Stimulated activated CD4-positive, alpha-beta T cell treated with anti-CD3 and anti-CD28 coated beads, Interleukin-2, amount 100 ng/mL, for 24 hours (primary cell): ENCODE measurements at places on chromosomes 1 and 21.

DNA sequence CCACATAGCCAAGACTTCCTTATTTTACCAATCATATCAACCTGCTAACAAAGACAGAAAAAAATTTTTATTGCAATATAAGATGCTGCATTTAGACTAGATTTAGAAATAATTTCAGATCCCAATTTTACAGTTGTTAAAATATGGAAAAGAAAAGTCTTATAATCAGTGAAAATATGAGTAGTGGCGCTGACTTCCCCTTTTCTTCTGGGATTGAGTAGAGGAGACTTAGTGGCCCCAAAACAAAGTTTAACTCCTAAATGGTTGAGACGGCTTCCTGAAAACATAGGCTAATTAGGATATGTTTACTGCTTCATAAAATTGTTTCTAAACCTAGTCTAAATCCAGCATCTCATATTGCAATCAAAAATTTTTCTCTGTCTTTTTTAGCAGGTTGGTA lies 68.4 kb downstream of the RAB3GAP2 start:
- no peak for DNase-seq

GRCh38 chr21:15022608-15023261 lies 42.1 kb downstream of the NRIP1 start:
- no peak for DNase-seq

- no peak for DNase-seq
Measured at GRCh38 chr1:206637605-206638004, 2.3 kb downstream of the DYRK3 start.

DNA sequence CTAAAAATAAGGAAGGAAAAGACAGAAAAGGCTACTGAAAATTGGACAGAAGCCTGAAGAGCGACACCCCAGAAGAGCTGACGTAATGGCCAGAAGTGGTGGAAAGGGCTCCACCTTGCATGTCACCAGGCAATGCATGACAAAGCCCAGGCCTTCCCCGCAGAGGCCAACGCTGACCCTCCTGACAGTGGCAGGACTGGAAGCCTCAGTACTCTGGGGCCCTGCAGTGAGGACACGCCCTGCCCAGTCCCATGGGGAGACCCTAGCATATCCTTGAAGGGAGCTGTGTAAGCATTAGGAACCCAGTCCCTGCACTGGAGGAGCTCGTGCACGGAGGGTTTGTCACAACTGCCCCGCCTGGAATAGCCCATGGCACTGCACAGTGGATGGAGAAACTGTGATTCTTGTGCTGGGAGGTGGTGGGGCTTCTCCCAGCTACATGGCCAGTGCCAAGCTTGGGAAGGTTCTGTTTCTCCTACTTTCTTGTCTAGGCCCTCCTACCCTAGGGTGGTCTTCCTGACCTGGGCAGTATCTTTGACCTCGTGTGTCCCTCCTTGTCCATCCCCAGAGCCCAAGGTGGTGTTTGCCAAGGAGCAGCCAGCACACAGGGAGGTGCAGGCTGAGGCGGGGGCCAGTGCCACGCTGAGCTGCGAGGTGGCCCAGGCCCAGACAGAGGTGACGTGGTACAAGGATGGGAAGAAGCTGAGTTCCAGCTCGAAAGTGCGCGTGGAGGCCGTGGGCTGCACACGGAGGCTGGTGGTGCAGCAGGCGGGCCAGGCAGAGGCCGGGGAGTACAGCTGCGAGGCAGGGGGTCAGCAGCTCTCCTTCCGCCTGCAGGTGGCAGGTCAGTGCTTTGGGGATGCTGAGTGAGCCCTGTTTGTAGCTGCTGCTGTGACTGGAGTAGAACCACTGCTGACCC lies 60.4 kb downstream of the OBSCN start:
- no peak for DNase-seq

- DNase-seq: no peak
Measured at GRCh38 chr1:18668750-18669404, 38.2 kb downstream of the PAX7 start.

DNA sequence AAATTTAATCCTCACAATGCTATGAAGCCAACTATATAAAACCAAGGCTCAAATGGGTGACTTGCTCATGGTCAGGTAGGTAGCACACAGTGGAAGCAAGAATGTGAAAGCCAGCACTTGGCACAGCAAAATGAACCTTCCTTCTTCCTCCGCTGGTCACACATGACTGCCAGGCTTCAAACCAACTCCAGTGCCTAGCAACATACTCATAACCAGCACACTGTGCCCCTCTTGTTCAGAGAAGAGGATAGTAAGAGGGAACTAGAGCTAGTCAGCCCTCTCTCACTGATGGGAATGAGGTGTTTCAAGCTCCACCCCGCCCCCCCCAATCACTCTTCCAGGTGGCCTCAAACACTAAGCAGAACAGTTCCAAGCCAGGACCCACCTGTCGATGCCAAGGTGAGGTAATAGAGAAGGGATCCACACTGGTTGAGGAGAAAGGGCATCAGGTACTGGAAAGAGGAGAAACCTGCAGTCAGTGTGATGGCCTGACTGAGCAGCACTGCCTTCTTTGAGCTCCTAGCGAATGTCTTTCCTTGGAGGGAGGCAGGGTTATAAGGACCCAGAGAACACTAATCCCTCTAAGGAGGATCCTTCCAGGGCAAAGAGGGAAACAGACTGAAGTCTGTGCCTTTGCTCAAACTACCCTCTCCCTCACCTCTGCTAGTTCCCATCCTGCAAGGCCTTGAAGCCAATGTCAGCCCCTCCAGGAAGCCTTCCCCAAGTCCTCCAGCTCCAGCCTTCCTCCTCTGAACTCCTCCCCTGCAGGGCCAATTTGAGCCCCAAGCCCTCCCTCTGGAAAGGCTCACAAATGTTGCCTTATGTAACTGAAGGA lies 1.2 kb downstream of the TMEM234 start:
- no peak for DNase-seq

- DNase-seq: no peak
Measured at GRCh38 chr1:12123172-12123571, 43.6 kb upstream of the TNFRSF1B start.

GRCh38 chr1:3879787-3880428 lies 20.2 kb downstream of the C1orf174 start:
- no peak for DNase-seq

- no peak for DNase-seq
Measured at GRCh38 chr1:203528063-203528462, 34.1 kb downstream of the OPTC start.
